ENCODE measurements at places on chromosomes 7 and 10.

DNA sequence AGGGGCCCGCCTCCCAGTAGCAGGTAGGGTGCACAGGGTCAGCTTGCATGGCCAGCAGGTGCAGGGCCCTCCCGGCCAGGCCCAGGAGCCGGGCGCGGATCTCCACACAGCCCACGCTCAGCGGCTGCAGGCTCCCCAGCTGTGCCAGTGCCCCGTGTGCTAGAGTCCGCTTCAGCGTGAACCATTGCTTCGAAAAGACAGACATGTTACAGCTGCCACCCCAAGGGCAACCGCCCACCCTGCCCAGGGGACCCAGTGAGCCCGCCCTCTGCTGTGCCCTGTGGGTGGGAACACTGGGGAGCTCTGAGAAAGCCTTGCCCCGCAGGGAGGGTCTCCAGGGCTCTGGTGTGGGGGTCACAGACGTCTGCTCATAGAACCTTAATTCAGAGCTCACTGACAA is 64.3 kb upstream of the NKX6-2 start:
- DNase-seq = no peak

DNA sequence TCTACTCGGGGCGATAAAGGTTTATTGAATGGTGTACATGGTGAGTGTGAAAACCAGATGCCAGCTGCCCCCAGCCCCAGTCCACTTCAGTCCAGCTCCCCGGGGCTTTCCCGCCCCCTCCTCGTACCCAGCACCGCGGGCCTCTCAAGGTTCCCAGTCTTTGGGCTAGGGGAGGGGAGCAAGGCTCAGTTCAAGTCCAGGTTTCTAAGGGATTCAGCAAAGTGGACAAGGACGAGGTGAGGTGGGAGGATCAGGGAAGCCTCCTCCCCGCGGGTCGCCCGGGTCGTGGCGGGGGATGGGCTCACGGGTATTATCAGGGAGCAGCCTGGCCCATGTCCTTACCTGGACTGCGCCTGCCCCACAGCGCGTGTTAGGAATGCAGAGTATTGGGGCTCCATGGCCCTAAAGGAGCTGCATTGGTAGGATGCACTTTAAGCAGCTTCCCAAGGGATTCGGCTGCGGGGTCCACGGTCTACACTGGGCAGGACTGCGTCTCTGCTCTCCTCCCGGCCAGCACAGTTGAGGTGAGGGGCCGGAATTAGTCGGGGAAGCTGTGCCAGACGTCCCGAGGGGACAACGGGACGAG is 541 bp upstream of the PFKFB3 start:
- peak; percentile 24 for DNase-seq

DNA sequence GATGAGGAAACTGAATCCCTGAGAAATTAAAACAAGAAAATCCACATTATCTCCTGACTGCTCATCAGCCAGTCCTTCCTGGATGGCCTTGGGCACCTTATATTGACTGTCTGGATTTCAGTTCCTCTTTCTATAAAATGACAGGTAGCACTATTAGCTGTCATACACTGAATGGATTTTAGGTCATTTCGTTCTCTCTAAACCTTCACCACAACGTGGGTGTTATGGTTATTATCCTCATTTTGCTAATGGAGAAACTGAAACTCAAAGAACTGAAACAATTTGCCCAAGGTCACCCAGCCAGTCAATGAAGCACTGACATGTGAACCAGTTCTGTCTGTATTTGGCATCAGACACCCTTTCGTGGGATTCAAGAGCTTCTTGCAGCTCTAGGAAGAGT is 193.8 kb downstream of the CYP26A1 start:
- DNase-seq = no peak

DNA sequence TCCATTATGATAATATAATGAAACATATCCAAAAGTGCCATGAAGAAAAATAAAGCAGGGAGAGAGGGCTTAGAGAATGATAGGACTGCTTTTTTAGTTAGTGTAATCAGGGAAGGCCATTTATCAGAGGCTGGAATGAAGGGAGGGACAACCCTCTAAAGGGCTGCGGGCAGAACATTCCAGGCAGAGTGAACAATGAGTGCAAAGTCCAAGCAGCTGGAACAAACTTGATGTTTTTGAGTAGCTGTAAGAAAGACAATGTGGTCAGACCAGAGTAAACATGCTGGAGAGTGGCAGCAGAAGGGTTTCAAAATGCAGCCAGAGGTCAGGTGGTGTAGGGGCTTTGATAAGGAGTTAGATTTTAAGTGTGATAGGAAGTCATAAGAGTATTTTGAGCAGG is 65.6 kb upstream of the CCDC6 start:
- no peak for DNase-seq

DNA sequence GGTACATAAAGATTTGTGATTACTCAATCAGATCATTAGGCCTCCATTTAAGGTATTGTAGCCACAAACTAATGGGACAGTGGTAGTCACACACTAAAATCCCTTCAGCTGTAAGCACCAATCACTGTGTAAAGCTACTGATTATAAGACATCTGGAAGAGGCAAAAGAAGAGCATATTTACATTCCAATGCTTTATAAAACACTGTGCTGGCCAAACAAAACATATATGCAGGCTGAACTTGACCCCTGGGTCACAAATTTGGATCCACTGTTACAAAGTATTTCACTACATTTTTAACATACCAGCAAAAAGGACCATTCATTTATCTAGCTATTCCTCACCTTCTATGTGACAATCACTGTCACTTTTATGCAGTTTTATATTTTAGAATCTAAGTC is 41.4 kb upstream of the ANLN start:
- no peak for DNase-seq

DNA sequence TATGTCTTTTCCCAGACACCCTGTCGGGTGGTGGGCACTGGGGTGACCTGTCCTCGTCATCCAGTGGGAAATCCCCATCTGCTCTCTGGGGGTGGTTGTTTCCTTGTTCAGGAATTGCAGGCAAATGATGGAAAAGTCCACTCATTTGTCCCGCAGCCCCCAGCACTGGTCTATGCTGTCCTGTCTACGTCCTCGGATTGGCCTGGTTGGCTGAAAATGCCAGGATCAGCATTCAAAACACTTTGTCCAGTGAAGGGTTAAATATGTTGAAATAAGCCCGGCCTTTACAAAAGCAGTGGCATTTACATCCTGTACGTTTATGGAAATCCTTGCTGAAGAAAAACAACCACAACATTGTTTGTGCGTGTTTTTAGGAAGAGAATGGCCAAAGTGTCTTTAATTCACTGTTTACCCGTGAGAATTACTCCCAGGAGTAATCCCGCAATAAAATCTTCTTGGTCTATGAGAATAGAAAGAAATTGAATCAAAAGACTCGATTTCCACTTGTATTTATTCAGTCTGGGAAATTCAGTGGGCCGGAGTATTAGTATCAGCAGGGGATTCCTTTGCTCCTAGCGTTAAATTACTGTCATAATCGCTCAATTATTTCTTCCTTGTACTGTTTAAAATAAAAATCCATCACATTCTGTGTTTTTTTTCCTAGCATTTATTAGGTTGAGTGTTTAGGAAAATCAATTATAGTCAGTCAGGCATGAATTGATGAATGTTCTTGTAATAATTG is 116.8 kb upstream of the SH2B2 start:
- no peak for DNase-seq

DNA sequence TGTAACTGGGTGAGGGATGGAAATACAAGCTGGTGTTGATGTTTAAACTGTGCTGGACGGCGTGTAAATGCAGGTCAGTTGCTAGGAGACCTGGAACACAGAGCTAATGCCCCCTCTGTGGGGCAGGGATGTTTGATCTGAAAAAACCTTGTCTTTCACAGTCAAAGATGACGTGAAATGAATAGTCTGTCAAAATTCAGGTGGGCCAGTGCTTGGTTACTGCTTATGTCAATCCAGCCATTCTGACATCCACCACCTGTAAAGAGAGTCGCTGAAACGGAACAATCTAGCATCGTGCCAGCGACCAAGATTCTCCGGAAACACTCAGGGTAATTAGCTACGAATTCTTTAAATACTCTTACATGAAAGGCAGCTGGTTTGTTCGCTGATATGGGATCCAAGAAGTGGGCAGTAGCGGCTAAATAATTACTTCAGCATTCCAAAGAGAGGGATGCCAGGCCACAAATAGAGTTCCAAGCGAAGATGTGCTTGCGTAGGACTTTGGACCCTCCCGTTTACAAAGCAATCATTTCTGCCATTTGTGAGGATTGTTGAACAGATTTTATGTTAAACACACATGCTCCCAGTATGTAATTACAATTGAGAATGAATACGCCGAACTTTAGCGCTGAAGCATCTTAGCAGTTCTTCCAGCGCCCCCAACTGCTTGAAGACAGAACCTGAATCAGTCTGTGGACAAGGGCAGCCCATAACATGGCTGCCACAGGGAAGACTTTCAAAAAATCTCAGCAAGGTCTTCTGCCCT is 7.3 kb upstream of the ASB4 start:
- DNase-seq = no peak

GRCh38 chr7:35463176-35463700 is 209.3 kb upstream of the TBX20 start:
- no peak for DNase-seq
